ENCODE measurements at places on chromosomes 3 and 15.
A peak's percentile ranks its signal among the peaks of the same experiment; 100 is the strongest.

DNA sequence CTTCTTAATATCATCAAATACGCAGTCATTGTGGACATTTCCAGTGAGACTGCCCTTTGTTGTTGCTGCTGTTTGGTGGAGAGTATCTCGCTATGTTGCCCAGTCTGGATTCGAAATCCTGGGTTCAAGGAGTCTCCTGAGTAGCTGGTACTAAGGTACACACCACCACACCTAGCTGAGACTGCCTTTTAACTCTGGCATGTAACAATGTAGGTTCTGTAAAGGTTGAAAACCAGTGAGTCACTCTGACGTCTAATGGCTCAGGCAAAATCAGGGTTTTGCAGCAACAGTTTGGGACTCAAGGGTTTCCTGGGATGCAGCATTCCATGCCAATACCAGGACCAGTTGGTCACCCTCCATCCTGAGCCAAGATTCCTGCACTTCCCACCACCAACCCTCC lies 52.2 kb downstream of the AQP9 start:
- DNase-seq: no peak

- DNase-seq: no peak
Observed at GRCh38 chr15:26891448-26892181, 24.8 kb downstream of the GABRA5 start.

DNA sequence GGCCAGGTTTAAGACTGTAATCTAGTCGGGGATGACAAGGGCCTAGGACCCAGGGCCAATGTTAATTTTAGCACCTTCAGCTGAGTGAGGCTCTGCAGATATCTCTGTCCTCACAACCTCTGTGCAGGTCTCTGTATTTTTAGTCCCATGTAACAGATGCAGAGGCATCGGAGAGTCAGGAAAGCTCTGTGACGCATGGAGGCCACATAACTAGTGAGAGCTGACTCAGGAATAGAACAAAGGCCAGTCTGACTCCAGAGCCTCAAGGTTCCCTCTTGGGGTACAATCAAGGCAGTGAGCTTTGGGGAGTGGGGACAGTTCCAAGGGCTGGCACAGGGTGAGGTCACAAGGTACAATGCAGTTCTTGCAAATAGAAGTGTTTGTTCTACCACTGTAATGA lies 31.0 kb downstream of the FSTL1 start:
- no peak for DNase-seq

DNA sequence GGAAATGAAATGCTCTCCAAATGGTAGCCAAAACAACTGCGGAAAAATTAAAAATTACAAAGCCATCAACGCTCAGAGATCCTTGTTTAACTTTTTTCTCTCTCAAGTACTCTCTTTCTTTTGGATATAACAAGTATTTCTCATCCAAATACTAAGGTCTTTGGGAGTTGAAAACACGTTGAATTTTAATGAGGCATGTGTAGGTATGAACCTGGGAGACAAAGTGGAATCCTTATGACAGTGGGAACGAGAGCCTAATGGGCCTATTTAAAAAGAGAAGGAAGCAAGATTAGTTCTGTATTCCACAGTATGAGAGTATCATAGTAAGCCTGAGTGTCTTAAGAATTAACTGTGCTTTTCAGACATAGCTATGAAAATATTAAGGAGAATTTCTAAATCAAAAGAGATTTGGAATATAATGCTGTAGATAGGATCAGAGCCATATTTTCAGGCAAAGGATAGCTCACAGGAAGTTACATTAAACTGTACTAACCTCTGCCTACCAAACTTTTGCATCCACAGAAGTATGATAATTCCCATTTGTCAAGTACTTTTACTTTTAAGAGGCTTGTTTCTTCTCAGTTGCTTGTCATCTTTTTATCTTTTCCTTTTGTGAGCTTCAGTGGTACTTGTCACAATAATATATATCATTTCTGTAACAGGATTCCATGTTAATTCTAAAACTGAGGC lies 759 bp downstream of the CD96 start:
- no peak for DNase-seq

- no peak for DNase-seq
Observed at GRCh38 chr3:193744048-193744821, 151.2 kb downstream of the OPA1 start.

DNA sequence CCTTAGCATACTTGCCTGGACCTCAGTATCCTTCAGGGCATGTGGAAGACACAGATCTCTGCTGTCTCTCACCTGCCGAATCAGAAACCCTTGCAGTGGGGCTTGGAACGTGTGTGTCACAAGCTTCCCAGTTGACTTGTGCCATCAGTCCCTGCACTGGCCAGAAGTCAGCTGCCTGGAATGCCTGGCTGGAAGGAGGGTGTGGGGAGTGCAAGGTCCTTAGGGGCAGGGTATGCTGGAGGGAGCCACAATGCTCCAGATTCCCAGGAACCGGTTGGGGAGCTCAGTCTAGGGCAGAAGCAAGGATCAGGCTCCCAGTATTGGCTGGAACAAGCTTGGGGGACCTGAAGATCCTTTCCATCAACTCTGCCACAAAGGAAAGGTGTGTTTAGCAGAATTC lies 27.1 kb downstream of the SPSB4 start:
- no peak for DNase-seq

- no peak for DNase-seq
Observed at GRCh38 chr15:60095711-60096110, 91.6 kb downstream of the FOXB1 start.

DNA sequence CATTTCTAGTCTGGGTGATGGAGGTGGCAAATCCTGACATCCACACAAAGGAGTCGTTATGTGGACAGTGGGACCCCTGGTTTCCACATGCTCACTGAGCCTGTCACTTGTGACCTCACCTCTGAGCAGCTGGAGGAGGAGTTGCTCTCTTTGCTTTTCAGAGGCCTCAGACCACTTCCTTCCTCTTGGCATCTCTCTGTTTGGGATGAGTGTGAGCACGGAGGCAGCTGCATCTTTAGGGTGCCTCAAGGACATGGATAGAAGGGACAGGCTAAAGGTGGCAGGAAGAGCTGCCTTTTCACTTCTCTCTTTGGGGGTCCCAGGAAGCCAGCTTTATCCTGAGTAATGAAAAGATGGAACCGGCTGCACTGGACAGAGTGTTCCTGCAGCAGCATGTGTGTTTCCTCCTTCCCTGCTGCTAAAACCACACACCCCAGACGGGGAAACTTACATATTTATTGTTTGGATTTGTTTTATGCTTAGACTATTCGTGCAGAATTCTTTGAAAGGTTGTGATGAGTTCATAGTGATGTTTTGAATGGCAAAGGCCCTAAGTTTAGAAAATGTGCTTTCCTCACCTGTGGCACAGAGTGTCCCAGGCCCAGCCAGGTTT lies 31.8 kb downstream of the GPR171 start:
- no peak for DNase-seq

GRCh38 chr3:126638790-126639189 lies 16.1 kb downstream of the TXNRD3 start:
- no peak for DNase-seq

DNA sequence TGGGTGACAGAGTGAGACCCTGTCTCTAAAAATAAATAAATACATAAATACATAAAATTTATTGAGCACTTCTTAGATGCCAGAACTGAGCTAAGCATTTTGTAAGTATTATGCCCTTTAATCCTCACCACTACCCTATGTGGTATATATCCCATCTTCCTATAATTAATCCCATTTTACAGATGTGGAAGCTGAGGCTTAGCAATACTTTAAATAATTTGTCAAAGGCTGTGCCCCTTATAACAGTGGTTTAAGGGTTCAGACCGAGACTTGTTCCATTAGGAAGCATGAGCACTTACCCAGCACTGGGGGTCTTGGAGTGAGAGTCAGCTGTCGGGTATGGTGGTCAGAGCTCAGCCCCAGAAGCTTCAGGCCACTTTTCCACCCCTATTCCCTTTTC lies 7.5 kb upstream of the CHST14 start:
- DNase-seq: no peak

- no peak for DNase-seq
Observed at GRCh38 chr3:18609187-18609586, 184.0 kb upstream of the SATB1 start.

DNA sequence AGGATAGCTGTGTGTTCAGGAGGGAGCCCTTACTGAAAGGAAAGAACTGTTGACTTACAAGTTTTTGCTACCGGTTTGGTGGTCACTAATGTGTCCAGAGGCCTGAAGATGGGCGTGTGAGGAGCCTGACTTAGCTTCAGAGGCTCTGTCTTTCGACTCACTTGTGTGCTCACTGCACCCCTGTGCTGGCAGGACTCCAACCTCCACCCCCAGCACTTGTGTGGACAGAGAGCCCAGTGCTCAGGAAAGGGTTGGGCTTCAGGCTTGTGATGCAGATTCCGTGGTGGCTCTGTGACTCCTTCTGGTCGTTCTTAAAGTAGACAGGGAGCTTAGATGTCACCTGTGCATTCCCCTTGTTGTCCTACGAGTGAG lies 100.9 kb downstream of the PGPEP1L start:
- DNase-seq: no peak

DNA sequence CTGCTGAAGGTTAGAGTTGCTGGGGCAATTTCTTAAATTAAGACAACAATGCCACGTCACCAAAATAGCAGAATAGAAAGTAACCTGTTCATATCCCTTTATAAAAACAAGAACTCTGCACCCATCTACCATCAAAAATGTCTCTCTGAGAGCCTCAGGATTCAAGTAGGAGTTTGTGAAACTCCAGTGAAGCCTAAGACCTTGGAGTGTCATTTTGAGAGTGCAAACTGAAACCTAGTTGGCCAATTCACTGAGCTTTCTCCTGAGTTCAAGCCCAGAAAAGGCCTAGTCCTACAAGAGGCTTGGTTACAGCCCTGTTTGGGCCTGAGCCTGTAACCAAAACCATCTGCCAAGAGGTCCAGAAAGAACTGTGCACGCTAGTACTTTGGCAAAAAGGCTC lies 335.1 kb downstream of the EFHB start:
- no peak for DNase-seq

DNA sequence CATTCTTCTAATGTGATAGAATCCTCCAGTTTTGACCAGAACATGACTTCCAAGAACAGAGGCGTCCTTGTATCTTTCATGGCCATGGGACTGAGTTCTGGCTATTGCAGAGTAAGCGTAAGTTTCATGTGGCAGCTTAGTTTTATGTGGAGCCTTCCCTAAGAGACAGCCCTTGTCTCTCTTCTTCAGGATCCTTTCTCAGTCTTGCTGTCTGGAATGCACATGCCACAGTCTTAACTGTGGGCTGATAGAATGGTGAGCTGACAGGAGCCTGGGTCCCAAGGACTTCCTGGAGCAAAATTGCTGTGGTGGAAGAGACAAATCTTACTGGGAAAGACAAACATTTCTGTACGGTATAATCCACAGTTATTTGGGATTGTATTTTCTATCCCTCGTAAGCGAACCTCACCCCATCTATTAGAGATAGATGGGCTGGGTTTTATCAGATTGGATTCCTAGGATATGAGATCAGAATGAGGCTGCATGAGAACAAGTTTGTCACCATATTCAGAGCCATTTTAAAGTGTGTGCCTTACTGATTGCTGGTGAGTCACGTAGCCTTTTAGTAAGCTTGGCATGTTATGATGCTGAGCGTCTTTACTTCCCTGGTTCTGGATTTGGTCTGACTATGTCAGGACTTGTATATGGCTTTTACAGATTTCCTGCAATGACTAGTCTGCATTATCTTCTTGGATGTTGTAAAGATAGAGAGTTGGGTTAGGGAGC lies 32.8 kb downstream of the CDIN1 start:
- peak; percentile 75 for DNase-seq

- no peak for DNase-seq
Observed at GRCh38 chr3:11662392-11662990, 18.8 kb upstream of the VGLL4 start.

DNA sequence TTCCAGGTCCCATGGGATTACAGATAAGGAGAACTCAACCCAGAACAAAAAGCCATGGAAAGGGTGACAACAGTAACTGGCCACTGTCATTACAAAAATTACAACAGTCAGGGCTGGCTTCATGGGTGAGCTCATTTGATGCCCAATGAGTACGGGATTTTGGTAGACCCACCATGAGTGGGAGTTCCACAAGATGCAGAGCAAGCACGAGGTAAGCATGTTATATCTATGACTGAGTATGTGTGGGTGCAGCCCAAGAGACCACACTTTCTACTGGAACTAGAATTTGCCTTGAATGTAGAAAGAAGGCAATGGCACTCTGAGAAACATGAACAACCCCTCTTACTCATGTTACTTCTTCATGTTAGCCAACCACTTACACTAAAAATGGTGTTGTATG lies 83.3 kb downstream of the IGF2BP2 start:
- DNase-seq: no peak

DNA sequence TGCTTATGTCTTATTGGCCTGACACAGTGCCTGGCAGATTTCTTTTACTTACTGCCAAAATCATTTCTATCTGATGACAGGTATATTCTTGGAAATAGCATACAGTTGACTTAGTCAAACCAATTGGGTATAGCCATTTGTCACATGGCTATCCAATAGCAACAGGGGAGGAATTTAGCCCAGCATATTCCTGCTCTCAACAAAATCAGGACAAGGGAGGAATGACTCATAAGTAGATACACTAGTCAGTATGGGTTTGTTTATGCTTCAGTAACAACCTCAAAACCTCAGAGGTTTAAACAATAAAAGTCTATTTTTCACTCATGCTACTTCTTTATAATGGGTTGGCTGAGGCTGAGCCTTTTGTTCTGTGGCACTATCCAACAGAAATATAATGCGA lies 38.0 kb upstream of the VILL start:
- DNase-seq: no peak

DNA sequence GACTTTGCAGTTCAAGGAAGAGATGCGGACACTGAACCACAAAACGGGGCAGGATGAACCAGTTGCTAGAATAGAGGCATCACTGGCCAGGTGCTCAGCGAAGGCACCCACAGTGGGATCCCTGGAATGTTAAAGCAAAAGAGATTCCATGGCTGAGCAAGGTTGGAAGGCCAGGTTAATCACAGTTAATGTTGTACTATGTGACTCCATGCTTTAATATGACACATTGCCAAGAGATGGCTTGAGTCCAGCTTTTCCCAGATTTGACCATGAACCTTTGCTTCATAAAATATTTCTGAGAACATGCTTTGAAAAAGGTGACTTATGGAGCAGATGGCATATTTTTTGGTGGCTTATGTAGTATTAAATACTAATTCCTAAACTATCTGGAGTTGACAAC lies 76.2 kb upstream of the CMTM7 start:
- DNase-seq: no peak

DNA sequence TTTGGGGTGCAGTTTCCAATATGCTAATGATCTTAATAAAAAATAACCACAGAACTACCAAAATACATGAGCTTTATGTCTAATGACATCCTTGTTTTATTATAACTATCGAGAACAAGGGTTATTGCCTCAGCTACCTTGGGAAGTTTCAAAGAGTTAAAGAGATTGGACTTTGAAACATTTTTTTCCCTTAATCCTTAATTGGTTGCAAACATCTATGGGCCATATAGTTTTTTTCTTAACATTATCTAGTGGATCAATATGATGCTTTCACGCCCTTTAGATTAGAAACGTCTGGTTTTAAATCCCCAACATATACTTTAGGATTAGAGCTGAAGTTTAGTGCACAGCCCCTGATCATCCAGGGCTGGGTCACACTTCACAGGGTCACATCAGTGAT lies 219.2 kb upstream of the SGO1 start:
- no peak for DNase-seq

- DNase-seq: no peak
Observed at GRCh38 chr15:84079885-84080777, 155.4 kb upstream of the GOLGA6L4 start.

- no peak for DNase-seq
Observed at GRCh38 chr15:36472672-36473071, 106.8 kb upstream of the CDIN1 start.

GRCh38 chr3:100319951-100320350 lies 14.6 kb upstream of the NIT2 start:
- DNase-seq: no peak

Data from BJ (cell line).